ENCODE measurements at places on chromosomes 6 and 20. TPM values are rescaled to one million over a fixed set of nuclear protein-coding genes. Genes with fewer than 3 reads are reported as not detected.

- DNase-seq, result no peak
These were observed 152.3 kb upstream of the OLIG3 start for GRCh38 chr6:137646484-137646883.

DNA sequence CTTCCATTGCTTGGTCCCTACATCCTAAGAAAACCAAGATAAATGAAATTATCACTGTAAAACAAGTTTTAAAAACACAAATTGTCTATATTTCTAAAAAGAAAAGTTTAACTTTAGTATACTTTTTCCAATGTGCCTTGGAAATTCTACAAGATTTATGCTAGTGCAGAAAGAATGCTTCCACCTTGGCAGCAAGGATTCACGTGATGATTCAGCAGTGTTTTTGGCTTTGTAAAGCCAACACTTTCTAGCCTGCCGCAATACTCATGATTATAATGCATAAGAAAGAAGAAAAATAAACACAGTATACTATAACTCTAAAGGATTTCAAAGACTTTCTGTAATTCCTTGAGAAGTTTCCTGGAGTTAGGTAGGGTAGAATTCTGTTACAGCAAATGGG, 442.7 kb downstream of the TENT5A start:
- DNase-seq, result no peak

GRCh38 chr6:40342723-40343122, 244.4 kb downstream of the LRFN2 start:
- no peak for DNase-seq

The SSTR4 gene
- total RNA-seq, result not detected

Measured in lower leg skin (tissue), 4 donors.